ENCODE measurements at places on chromosomes 5 and 9.

GRCh38 chr5:172679628-172680212 is 38.7 kb downstream of the NEURL1B start:
- no peak for DNase-seq

DNA sequence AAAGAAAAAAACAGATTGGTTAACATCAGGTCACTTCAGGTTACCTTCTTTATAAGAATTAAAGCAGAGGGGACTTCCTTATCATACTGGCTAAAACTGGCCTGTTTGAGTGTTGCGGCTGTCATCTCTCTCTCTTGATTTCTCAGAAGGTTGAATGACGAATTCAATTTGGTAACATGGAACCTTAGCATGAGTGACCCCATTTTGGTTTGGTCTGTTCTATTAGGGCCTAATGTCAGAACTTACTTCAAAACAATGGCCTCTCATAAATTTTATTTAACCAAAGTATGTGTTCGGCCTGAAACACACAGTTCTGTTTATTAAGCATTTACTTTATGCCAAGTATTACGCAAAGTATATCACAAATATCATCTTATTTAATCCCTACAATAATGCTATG is 147.5 kb downstream of the CAAP1 start:
- DNase-seq = no peak

- no peak for DNase-seq
Observed at GRCh38 chr5:175731756-175732465, 74.0 kb downstream of the HRH2 start.

DNA sequence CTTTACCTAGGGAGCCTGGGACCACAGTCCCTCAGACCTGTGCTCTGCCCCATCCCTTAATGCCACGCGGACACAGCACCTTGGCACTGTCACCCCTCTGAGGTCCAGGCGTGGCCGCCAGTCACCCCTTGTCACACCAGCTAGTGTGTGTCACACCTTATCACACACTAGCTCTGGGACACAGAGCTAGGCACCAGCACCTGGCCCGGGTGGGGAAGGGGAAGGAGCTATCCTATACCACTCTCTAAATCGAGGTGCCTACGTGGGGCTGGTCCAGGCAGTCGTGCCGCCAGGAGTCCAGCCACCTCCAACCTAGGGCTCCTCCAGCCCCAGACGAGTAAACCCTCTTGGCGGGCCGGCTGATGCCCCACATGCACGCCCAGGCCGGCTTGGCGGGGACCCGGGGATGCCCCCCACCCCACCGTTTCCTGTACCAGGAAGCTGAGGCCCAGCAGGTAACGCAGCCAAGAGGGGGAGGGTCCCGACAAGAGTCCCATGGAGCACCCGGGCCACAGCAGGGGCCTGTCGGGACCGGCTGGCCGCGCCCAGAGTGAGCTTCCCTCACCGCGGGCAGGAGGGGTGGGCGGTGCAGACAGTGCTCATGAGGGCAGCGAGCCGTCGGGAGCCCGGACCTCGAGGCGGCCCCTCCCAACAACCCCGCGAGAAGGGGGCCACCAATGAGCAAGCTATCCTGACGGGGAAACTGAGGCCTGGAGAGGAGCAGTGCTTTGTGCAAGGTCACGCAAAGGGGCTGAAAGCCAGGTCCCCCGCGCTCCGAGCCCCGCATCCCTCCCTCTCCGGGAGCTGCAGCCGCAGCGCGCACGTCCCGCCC is 550 bp downstream of the CORO2A start:
- no peak for DNase-seq

- DNase-seq = no peak
Observed at GRCh38 chr5:73908846-73909245, 282.9 kb downstream of the ARHGEF28 start.

GRCh38 chr9:95864852-95865580 is 10.5 kb upstream of the ERCC6L2 start:
- no peak for DNase-seq

DNA sequence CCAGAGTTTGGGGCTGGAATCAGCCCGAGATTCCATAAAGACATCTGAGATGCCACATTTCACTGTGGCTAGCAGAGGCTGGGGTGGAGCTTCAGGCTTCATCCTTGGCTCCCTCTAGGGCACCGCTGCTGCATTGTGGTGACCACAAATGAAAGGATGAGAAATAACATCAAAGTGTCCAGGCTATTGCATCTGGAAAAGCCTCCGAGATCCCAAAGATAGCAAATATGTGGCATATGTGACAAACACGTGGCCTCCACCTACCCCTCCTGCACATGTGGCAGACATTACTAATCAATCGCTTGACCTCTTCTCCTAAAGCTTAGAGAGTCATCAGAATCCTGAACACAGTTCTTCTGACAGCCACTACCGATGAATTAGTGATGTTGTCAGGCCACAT is 4.5 kb downstream of the SPARC start:
- no peak for DNase-seq

DNA sequence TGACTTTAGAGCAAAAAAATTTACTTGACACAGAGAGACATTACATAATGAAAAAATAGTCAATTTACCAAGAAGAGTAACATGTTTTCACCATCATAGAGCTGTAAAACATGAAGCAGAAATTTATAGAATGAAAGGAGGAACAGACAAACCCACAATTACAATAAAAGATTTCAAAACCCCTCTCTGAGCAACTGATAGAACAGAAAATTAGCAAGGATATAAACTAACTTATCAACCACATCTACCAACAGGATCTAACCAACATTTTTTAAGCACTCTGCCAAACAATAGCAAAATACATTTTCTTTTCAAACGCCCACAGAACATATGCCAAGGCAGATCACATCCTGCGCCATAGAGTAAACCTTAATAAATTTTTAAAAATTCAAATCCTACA is 17.9 kb downstream of the SLCO4C1 start:
- no peak for DNase-seq

- DNase-seq = no peak
Observed at GRCh38 chr5:30994176-30994575, 199.3 kb upstream of the CDH6 start.

- DNase-seq = peak; percentile 45
Observed at GRCh38 chr5:72245951-72246532, 74.0 kb downstream of the MRPS27 start.

DNA sequence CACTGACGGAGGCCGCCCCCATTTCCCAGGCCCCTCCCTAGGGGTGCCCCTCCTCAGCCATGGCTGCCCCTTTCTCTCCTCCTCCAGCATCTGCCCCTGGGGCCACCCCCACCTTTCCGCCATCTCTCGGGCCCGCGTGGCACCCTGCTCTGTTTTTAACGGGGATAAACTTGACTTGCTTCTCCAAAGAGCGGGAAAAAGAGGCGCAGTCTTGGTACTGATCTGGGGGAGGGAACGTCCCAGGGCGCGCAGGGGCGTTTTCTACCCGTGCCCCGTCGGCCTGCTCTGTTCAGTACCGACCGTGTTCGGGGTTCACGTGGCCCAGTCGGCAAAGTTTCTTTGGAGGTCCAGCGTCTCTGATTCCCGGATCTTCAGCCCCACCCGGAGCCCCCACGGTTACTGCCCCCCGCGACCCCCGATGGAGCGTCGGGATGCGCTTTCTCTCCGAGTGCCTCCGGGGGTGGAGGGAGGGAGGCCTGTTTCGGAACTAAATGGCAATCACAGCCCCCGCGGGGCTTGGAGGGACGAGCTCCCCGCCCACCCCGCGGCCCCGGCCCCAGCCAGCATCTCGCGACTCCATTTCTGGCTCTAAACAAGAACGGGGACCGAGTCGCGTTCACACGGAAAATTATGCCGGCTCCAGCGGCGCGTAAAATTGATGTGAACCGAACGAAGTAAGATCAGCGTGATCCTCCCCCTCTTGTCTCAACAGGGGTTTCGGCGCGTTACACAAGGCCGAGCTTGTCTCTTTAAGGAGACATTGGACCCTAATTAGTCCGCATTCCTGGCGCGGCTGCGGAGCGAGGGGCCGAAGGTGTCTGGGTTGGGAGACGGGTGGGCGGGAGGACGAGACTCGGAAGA is 1.1 kb upstream of the TLE4 start:
- DNase-seq = peak; percentile 78

DNA sequence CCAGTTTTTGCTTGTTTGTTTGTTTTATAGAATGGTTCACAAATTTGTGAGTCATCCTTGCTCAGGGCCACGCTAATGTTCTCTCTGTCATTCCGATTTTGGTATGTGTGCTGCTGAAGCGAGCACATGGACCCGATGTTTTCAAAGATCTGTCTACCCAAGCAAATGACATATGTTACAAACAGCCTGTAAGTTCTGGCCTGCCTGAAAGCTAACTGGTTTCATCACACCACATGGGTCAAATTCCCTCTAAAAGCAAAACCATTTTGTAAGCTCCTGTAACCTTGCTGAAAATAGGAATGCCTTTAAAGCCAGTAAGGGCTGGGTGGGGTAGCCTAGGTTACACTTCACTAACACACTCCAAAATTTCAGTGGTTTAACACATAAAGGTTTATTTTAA is 25.4 kb downstream of the DMRT3 start:
- DNase-seq = no peak

DNA sequence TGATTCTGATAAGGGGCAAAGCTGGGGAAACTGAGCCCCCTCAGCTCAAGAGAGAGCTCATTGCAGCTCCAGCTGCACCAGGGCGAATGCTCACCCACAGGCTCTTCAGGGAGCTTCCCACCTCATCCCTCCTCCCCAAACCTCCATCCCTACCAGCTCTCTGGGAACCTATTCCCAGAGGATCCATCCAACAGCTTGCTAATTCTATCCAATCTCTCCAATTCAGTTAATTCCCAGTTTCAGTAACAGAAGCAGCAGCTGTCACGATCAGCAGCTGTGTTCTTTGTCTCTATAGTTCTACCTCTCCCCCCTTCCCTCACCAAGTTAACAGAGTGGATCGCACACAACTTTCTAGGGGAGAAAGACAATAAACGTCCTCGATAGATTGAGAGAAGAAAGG is 135.5 kb upstream of the EFNA5 start:
- DNase-seq = no peak

DNA sequence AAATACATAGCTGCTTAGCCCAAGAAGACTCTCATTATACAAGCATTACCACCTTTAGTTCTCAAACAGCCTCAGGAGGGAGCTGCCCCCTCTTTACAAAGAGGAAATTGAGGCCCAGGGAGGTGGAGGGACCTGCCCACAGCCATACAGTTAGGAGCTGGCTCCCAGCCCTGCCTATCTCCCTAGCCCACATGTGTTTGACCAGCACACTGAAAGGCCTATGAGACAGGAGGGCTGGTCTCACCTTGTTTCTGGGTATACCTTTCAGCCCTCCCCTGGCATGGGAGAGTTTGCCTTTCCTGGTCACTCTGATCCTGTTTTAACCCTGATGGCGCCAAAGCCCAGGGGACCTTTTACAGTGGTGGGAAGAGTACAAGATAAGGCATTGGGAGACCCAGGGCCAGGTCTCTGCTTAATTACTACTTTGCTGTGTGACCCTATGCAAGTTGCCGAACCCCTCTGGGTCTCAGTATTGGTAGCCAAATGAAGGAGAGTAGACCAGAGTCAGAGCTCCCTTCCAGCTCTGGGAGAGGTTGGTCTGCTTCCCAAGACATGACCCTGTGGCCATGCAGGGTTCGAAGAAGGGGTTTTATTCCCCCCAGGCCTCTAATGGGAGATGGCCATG is 60.9 kb upstream of the RPL26L1 start:
- DNase-seq = no peak

All from midbrain (tissue), 1 donor.